Activated T-helper 1 cell treated with anti-CD3 and anti-CD28 coated beads, Interleukin-12 subunit alpha, Interleukin-12 subunit beta, Interleukin-2, Interleukin-4 antibody, amounts not matched to agents 30 ng/mL and 10 ng/mL and 1 ng/mL, durations not matched to agents 14 hours and 24 hours and 36 hours (primary cell): ENCODE measurements at places on chromosomes 4 and X. TPM values are rescaled to one million over a fixed set of nuclear protein-coding genes. Genes with fewer than 3 reads are reported as not detected.

DNA sequence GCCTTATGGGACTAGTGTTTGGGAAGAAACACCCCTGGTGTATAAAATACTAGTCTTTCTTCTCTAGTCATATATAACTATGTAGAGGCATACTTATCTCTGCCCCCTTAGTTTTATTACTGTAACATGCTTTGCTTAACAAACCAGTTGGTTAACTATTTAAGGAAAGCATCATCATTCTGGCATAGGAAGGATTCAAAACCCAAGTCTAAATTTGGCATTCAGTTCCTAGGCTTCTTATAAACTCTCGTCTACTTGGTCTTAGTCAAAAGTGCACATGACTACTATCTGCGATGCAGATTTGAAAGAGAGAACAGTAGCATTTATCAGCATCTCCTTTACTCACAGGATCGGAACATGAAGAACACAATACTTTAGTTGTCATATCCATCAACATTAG is 111.3 kb downstream of the MFAP3L start:
- no peak overlapping the region for H3K27ac ChIP-seq
- DNase-seq, result no peak
- H3K4me3 ChIP-seq, result no peak overlapping the region
- H3K4me1 ChIP-seq, result no peaks in the 10 kb centered on the region
- no peaks in the 10 kb centered on the region for H3K36me3 ChIP-seq

DNA sequence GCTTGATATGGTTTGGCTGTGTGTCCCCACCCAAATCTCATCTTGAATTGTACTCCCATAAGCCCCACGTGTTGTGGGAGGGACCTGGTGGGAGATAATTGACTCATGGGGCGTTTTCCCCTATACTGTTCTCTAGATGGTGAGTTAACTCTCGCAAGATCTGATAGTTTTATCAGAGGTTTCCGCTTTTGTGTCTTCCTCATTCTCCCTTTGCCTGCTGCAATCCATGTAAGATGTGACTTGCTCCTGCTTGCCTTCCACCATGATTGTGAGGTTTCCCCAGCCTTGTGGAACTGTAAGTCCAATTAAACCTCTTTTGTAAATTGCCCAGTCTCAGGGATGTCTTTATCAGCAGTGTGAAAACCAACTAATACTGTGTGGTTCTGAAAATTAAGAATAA is 11.5 kb downstream of the SLAIN2 start:
- no peaks in the 10 kb centered on the region for H3K27me3 ChIP-seq
- H3K4me1 ChIP-seq, result peaks cover 41% of the 10 kb centered on the region
- DNase-seq, result no peak
- H3K36me3 ChIP-seq, result peaks cover 6% of the 10 kb centered on the region
- H3K27ac ChIP-seq, result no peak overlapping the region

- H3K36me3 ChIP-seq, result no peaks in the 10 kb centered on the region
- H3K4me3 ChIP-seq, result no peak overlapping the region
Measured at GRCh38 chrX:9853307-9853706, 67.1 kb downstream of the SHROOM2 start.

Gene IDH3G
- total RNA-seq, result 68.4 and 69.7 TPM in 2 replicates

DNA sequence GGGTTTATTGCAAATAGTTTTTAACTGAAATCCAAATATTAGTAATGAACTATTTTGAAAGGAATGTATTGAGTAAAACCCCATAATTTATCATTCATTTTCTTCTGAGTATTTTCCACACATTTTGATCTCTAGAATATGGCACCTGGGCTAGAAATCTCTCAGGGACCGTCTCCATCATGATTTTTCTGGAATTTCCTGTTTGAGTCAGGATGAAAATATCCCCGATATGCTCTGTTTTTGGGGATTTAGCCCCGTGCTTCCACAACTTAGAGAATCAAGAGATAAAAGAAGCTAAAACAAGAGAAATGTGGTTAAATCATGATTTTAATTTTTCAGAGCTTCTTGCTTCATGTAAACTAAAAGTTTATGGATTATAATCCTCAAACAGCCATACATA is 114.2 kb downstream of the SPCS3 start:
- H3K36me3 ChIP-seq, result no peaks in the 10 kb centered on the region
- H3K4me1 ChIP-seq, result peaks cover 13% of the 10 kb centered on the region
- no peak overlapping the region for H3K4me3 ChIP-seq
- H3K27me3 ChIP-seq, result no peaks in the 10 kb centered on the region
- no peak overlapping the region for H3K27ac ChIP-seq

Gene USP17L22
- not detected in 2 replicates for total RNA-seq
